ENCODE measurements at places on chromosomes 3 and 15.

GRCh38 chr3:184443831-184444230 lies 64.0 kb downstream of the CHRD start:
- DNase-seq = no peak

DNA sequence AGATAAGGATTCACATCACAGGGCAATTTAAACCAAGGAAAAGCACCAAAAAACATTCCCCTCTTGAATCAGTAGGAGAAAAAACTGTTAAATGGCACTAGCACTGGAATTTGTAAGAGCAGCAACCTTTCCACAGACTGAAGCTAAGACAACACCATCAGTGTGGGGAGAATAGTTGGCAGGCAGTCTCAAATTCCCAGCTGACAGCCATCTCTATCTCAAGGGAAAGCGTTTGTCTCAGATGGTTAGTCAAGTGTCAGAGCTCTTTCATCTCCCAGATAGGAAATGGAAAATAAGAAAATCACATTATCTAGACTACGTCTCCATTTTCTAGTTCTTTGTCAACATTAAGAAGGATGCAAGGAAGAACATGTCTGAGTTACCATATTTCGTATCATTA lies 228.7 kb downstream of the WDR72 start:
- no peak for DNase-seq

DNA sequence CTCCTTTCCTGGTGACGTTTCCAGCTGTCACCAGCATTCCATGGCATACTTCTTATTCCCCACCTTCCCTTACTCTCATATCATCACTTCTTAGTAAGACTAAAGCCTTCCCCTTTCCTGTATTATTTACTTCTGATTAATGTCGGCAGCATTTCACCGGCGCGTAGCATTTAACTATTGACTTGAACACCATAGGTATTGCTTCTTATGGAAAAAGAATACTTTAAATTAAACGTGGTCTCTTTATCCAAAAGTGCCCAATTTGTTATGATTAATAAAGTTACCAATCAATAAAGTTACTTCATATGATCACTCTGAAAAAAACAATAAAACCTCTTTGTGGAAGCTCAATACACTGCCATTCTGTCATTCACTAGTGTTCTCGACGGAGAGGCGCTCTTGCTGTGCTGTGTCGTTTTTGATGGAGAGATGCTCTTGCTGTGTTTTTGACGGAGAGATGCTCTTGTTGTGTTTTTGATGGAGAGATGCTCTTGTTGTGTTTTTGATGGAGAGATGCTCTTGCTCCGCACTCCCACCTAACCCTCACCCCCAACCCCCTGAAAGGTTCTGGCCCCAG lies 165.0 kb downstream of the XXYLT1 start:
- DNase-seq = no peak

DNA sequence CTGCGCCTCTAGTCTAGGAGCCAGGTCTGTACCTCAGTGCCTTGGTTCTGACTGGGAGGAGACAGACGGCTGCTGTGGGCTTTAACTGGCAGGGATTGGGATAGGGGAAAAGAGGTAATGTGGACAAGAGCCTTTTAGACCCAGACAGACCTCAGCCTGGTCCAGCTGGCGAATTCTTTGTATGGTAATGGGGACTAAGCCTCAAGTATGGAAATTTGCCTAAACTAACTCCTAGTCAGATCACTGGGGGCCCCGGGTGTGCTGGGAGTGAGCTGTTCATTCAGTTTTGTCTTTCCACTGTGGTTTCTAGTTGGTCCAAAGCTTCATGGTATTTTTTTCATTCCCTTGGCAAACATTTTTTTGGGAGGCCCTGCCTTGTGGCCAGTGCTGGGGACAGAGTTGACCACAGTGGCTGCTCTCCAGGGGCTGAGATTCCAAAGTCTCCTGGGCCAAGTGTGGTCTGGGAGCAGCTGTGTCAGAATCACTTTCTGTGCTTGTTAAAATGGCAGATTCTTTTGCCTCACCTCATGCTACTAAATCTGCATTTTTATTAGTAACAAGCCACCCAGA lies 261.4 kb upstream of the C2CD4B start:
- no peak for DNase-seq

- DNase-seq = no peak
These were observed 34.4 kb downstream of the SPSB4 start for GRCh38 chr3:141085343-141086070.

GRCh38 chr3:63967675-63968611 lies 55.4 kb downstream of the PSMD6 start:
- peak; percentile 18 for DNase-seq

DNA sequence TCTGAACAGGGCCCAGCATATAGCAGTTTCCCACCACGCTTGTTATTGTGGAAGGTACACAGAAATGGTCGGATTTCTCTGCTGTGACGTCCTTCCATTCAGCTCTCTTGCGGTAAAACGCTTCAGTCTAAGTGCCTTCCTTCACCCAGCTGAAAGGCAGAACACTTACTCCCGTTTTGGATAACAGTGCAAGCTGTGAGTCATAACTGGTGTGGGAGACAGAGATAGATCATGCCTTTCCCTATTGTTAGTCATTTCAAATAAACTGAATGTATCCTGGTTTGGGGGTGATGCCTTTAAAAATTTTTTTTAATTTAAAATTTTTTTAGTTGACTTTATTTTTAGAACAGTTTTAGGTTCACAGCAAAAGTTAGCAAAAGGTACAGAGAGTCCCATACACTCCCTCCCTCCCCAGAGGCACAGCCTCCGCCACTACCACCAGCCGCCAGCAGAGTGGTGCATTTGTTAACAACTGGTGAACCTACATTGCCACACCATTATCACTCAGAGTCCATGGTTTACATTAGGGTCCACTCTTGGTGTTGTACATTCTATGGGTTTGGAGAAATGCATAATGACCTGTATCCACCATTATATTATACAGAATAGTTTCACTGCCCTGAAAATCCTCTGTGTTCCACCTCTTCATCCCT lies 94.9 kb upstream of the NSMCE3 start:
- no peak for DNase-seq

DNA sequence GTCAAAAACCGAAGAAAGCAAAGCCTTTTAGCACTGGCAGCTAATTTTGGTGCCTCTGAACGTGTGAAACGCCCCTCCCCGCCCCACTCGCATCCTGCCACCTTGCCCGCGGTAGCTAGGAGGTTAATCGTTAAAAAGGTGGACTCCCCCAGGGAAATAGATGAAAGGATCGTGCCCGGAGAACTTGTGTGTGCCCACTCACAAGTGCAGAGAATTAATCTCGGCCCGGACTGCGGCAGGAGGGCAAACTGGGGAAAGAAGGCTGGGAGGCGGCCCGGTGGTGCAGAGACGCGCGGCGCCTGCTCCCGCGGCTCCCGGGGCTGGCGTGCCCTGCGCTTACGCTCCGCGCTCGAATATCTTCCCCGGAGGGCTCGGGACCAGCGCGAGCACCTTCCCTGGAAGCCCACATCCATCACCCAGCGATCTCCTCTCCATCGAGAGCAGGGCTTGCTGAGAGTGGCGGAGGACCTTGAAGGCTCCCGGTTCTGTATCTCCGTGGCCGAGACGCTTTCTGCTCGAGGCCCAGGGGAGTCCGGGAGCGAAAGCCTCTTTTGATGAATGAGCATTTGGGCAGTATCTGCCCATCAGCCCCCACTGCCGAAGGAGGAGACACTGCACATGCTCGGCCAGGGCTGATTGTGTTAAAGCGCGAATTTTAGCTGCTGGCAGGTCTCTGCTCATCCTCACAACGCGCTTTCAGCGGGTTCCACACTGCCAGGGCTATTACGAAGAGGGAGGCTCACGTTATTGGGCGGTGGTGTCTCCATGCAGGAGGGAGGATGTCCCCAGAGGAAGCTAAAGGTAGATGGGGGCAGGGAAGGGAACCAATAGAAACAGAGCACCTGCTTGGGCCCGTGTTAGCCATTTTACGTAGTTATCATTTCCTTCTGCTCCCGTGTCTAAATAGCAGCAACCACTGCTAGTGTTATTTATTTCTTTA lies 1.3 kb upstream of the SPTSSB start:
- no peak for DNase-seq

- no peak for DNase-seq
These were observed 129.4 kb downstream of the STT3B start for GRCh38 chr3:31661993-31662670.

DNA sequence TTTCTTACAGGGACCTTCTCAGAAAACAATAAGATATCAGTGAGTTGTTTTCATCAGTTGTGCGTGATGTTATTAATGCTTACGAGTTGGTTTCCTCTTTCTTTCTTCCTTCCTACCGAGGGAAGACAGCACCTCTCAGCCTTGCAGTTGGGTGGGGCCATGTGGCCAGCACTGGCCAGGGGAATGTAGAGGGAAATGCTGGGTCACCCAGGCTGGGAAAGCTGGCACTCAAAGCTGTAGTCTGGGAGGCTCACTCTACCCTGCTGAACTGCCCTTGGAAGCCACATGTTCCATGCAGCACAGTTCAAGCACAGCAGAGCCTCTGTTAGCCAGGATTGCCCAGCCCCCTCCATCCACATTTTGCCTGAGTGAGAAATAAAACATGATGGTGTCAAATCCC lies 10.1 kb upstream of the CHCHD6 start:
- DNase-seq = no peak

All from inflammatory macrophage treated with lipopolysaccharide for 4 hours (primary cell).